H1 (cell line): ENCODE measurements at places on chromosomes 3 and 15. TPM values are rescaled to one million over a fixed set of nuclear protein-coding genes. Genes with fewer than 3 reads are reported as not detected.

Gene DUOXA2
- total RNA-seq = not detected in 2 replicates

Gene ACOX2
- total RNA-seq = 3.1 and 3.2 TPM in 2 replicates

Gene TEX55
- not detected in 2 replicates for total RNA-seq

Gene EHHADH
- total RNA-seq = 2.9 and 3.5 TPM in 2 replicates

Gene IQCH
- 0.88 and 1.9 TPM in 2 replicates for total RNA-seq

Gene KBTBD13
- total RNA-seq = not detected in 2 replicates

Gene TMCO5A
- not detected in 2 replicates for total RNA-seq

Gene BNC1
- total RNA-seq = 0.67 and 0.99 TPM in 2 replicates

Gene LRRC3B
- total RNA-seq = 2.3 and 3.1 TPM in 2 replicates

Gene HDC
- 0.22 TPM in 1 of 2 replicates, not detected in the other for total RNA-seq

Gene AMT
- total RNA-seq = 44.3 and 46.5 TPM in 2 replicates

Gene CCDC39
- 0.34 and 0.80 TPM in 2 replicates for total RNA-seq

Gene GOLIM4
- total RNA-seq = 29.5 and 29.7 TPM in 2 replicates

Gene LSAMP
- total RNA-seq = 3.8 and 5.7 TPM in 2 replicates

Gene P2RY13
- total RNA-seq = not detected in 2 replicates

Gene TF
- 0.06 and 0.26 TPM in 2 replicates for total RNA-seq

Gene MTMR10
- 13.1 and 13.7 TPM in 2 replicates for total RNA-seq

Gene CYP11A1
- 1.9 and 3.3 TPM in 2 replicates for total RNA-seq

Gene PAQR9
- total RNA-seq = 2.6 and 2.7 TPM in 2 replicates

Gene GOLGA6L10
- total RNA-seq = 3.7 and 4.0 TPM in 2 replicates

Gene WDR93
- not detected in 2 replicates for total RNA-seq

Gene TJP1
- 135 and 138 TPM in 2 replicates for total RNA-seq

Gene PRR20G
- not detected in 2 replicates for total RNA-seq

Gene PTX3
- 1.2 and 1.4 TPM in 2 replicates for total RNA-seq
